Activated gamma-delta T cell treated with anti-CD3 and anti-CD28 coated beads, Interleukin-2, amount 50 U/mL, for 16 hours (primary cell): ENCODE measurements at places on chromosomes 11 and 22.

GRCh38 chr11:111569476-111569875, 29.0 kb downstream of the LAYN start:
- DNase-seq, result no peak

GRCh38 chr11:2572491-2573239, 127.1 kb downstream of the KCNQ1OT1 start:
- DNase-seq, result no peak

DNA sequence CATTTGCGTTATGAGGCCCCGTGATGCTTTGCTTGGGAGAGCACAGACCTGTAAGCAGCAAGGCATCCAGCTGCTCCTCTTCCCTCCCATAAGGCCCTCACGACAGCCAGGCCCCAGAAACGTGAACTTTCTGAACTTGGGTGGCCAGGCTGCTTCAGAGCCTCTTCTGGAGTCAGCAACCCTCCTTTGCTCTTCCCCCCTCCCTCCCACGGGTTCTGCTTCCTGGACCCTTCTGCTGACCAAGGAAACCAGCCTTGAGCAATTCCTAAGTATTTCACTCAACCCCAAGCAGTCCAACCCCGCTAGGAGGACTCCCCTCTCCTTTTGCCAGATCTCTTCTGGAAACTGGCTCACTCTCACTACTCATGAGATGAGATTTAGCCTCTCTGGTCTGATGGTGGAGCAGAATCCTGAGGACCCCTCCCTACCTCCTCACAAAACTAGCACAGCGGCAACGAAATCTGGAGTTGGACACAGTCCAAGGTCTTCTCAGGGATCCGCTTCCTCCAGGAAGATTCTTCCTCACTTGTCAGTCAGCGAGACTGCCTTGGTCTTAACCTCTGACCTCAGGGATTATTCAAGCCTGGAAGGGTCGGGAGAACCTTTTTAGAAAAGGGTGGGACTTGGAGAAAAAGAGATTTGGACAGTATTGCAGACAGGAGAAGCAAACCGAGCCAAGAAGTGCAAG, 86.2 kb downstream of the UBASH3B start:
- no peak for DNase-seq

DNA sequence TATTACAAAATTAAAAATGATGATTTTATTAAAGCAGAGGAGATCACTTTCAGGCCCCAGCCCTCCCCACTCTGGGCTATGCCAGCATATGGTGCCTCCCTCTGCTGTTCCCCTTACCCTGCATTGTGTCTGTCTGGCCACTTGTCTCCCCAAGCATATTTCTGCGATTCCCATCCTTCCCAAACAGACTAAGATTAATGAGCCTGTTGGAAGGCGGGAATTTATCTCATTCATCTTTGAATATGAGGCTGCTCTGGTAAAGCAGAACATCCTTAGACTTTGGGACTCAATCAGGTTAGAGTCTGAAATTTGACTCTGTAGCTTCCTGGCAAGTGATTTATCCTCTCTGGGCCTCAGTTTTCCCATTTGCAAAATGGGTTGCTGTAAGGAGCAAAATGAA, 25.7 kb downstream of the AMPD3 start:
- DNase-seq, result no peak

DNA sequence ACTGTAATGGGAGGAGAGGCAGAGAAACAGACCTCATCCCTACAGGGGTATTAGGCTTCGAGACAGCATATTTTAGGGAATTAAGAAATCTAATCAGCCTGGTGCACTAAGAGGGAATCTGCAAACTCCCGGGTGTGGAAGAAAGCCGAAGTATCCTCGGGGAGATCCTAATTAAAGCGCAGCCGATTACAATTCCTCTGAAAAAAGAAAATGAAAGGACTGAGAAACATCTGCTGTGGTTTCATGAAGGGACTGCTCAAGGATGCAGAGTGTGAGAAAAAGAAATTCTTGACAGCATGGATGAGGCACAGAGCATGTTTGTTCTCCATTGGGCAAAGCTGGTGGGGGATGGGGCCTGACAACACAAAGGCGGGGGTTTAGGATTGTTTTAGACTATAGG, 290.0 kb upstream of the LARGE1 start:
- DNase-seq, result no peak

DNA sequence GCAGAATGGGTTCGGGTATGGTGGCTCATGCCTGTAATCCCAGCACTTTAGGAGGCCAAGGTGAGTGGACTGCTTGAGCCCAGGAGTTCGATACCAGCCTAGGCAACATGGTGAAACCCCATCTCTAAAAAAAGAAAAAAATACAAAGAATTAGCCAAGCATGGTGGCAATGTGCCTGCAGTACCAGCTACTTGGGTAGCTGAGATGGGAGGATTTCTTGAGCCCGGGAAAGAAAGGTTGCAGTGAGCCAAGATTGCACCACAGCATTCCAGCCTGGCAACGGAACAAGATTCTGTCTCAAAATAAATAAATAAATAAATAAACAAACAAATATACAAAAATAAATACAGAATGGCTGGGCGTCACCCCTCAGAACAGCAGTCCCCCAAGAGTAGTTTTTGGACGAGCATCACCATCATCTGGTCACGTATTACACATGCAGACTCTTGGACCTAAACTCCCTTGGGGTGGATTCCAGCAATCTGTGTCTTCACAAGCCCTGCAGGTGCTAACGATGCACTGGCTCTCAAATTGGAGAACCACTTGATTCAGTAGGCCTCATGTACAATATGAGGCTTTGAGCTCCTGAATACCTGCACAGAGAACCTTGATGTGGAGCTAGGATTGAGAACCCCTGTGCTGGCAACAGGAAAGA, 33.5 kb downstream of the CLMP start:
- no peak for DNase-seq

GRCh38 chr22:37776639-37777005, 31.1 kb upstream of the GCAT start:
- DNase-seq, result no peak

GRCh38 chr11:57370251-57370650, 10.7 kb downstream of the PRG3 start:
- no peak for DNase-seq

- peak; percentile 12 for DNase-seq
Measured at GRCh38 chr11:58592760-58593472, 14.1 kb downstream of the ZFP91 start.

DNA sequence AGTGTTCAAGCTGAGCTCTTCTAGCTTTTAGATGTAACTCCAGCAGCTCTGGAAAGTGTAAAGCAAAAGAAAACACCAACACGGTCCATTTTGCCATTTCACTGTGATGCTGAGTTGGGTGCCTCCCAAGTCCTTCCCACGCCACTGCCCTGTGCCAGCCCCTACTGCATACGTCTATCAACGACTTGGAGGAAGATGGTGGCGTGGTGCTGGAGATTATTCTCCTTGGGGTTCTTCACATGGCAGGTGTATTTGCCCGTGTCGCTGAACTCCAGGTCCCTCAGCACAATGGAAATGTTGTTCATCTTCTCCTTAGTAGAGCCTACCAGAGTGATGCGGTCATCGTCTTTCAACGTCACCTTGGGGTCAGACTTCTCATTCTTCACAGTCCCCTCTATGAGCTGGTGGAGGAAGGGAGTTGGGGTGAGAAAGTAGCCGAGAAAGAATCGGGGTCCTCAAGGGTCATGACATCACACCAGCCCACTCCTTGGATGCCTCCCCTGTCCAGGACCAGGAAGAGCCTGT, 8.9 kb downstream of the SCN4B start:
- no peak for DNase-seq

GRCh38 chr11:109040303-109040702, 375.4 kb downstream of the DDX10 start:
- DNase-seq, result no peak

DNA sequence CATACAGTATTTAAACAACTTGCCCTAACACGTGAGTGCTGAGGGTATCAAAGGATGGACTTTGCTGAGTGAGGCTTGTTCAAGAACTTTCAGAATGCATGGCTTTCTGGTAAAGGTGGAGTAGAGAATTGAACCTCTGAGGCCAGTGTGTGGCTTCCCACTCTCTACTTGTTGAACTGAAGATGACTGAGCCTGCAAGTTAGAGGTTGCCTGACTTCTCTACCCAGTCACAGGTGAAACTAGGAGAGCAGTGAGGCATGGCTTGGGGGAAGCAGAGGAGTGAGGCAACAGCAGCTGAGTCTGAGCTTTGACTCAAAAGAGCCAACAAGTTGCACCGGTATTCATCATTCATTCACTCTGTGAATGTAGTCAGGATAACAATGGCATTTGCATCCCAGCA, 256.4 kb upstream of the SESN3 start:
- no peak for DNase-seq

GRCh38 chr11:96196181-96196662, 146.8 kb downstream of the MAML2 start:
- no peak for DNase-seq

DNA sequence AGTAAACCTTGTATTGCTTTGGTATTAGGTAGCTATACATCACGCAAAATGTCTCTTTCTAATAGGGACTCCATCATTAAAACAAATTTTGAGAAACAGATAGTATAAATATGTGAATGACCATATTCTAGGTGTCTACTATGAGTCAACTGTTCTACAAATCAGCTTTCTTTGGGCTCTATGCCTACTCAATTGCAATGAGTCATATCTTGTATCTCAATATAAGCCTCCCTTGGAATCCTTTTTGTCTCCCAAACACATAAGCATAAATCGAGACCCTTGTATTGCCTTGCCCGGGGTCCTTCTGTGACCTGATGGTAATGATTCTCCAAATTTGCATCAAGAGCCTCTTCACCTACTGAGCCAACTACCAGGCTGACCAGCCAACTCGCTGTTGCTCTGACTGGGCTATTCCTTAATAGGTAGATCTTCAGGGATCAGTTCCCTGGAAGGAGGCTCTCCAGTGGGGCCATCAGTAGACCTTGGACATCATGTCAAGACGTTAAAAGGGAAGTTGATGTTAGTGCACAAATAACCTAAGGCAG, 22.2 kb downstream of the BLID start:
- DNase-seq, result no peak

DNA sequence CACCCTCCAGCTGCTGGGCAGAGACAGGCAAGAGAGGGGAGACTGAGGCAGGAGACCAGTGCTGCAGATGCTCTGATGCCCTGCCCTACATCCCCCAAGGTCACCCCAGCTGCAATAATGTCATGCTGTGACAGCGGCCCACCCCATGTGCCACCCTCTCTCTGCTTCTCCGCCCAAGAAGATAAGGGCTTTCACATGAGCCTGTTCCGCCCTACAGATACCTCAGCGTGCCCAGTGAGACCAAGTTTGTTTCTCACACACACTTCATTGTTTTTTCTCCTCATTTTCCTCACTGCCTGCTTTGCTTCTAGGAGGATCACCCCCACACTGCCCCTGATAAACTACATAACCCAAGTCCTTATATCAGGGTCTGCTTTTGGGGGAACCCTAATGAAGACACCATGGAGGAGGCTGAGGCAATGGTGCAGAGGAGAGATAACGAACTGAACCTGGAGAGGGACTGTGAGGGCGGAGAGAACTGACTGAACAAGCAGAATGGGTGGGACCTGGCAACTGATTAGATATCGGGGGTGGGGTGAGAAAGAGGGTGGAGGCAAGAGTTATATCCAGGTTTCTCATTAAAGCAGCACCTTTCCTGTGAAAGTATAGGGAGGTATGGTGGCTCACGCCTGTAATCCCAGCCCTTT, 37.5 kb upstream of the TSKU start:
- no peak for DNase-seq

DNA sequence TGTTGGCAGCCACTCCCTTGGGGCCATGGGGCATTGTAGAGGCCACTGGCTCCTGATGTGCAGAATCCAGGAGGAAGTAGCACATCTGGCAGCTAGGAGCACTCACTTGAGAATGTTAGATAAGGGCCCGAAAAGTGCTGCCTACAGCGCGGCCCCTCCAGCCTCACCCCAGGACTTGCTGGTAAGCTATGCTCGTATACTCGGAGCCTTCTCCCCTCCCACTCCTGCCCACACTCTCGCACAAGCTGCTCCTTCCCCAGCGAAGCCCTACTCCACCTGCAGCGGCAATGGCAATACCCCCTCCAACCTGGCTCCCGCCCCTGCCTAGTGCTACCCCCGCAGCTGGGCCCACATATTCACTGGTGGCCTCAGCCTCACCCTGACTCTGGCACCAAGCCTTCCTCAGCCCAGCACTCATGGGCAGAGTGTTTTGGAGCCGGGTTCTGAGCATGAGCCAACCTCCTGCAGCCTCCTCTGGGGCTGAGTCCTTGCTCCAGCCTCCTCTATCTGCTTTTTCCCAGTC, 47.7 kb downstream of the PDE2A start:
- no peak for DNase-seq

DNA sequence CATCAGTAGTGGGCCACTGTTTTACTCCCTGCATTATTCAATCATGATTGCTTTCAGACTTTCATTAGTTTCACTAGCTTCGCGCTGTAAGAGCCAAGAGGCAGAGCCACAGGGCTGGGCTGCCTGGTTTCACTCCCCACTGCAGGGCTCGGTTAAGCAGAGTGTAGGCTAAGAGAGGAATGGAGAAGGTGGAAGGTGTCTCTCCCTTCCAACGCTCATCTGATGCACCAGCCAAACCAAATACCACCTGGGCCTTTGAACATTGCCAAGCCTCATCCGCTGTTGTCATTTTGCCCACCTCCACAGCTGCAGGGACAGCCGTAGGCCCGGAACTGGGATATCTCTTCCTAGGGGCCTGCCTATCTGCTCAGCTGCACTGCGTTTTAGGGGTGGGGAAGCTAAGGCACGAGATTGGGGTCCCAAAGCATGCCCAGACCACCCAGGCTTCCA, 480 bp upstream of the SMARCB1 start:
- no peak for DNase-seq

- DNase-seq, result no peak
Measured at GRCh38 chr11:1639102-1639620, 9.6 kb downstream of the KRTAP5-5 start.

- DNase-seq, result no peak
Measured at GRCh38 chr11:83317757-83318690, 31.9 kb upstream of the CCDC90B start.

GRCh38 chr11:128095466-128095981, 491.8 kb downstream of the ETS1 start:
- DNase-seq, result no peak

GRCh38 chr11:75518771-75519653, 6.7 kb downstream of the GDPD5 start:
- DNase-seq, result no peak

- no peak for DNase-seq
Measured at GRCh38 chr11:66956689-66957290, 1.4 kb downstream of the PC start.

GRCh38 chr11:64566042-64566914, 24.7 kb upstream of the SLC22A12 start:
- no peak for DNase-seq

DNA sequence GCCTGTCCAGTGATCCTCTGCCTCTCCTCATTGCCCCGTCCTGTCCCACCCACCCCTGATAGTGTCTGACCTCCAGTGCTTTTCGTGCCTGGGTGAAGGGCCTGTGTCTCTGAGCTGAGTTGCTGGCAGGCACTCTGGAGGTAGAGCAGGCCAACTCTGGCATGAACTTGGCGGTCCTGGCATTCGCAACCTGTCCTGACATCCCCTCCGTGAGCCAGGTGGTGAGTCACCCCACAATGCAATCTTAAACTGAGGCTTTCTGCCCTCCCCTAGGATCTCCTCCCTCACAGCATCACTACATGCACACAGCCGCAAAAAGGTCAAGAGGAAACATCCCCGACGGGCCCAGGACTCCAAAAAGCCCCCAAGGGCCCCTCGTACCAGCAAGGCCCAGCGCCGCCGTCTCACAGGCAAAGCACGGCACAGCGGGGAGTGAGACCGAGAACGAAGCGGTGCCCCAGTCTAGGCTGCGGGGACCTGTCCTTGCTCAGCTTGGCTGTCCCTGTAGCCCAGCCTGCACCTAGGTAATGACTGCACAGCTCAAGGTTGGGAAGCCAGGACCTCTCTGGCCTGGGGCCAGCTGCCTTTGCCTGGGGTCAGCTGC, 4.9 kb downstream of the NOL12 start:
- DNase-seq, result no peak
